ENCODE measurements at places on chromosomes 1 and 21.

DNA sequence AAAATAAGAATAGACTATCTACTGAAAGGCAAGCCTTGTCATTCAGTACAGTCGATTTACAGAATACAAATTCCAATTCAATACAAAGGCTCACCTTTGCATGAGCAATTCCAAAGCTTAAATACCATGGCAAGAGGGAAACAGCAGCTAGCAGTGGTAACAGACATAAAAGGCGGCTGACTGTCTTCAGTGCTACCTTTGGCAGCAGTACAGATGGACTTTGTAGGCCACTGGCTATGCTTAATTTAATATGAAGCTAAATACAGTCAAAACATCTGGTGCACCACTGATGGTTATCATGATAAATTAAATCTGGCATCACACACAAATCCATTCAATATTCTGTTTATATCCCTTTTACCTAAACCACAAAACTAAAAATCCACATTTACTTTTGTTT, 62.4 kb downstream of the RERE start:
- no peak for DNase-seq

- DNase-seq: no peak
Observed at GRCh38 chr1:80164150-80164549, 1157.6 kb upstream of the ADGRL4 start.

DNA sequence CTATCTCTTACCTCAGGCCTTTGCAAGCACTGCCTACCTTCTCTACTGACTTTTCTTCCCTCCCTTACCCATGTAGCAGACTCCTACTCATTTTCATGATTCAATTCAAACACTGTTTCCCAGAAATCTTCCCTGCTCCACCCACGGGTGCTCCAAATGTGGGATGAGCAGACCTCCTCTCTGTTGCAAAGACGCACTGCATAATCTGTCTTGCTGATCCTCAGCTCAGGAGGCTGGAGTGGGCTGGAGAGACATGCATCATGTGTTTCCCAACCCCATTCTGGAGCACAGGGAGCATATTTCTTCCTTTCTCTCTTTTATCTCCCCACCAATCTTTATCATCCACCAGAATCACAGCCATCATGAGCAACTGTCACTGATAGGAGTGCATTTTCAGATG, 459.9 kb upstream of the NFIA start:
- peak; percentile 71 for DNase-seq

GRCh38 chr1:150567717-150568593, 11.5 kb downstream of the MCL1 start:
- DNase-seq: peak; percentile 43

DNA sequence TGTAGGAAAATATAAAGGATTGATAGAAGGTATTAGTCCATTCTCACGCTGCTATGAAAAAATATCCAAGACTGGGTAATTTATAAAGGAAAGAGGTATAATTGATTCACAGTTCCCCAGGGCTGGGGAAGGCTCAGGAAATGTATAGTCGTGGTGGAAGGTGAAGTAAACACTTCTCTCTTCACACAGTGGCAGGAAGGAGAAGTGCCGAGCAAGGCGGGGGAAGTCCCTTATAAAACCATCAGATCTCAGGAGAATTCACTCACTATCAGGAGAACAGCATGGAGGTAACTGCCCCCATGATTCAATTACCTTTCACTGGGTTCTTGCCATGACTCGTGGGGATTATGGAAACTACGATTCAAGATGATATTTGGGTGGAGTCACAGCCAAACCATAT, 1806.0 kb downstream of the MRPL39 start:
- DNase-seq: no peak

GRCh38 chr1:40763742-40764532, 19.6 kb upstream of the KCNQ4 start:
- no peak for DNase-seq

DNA sequence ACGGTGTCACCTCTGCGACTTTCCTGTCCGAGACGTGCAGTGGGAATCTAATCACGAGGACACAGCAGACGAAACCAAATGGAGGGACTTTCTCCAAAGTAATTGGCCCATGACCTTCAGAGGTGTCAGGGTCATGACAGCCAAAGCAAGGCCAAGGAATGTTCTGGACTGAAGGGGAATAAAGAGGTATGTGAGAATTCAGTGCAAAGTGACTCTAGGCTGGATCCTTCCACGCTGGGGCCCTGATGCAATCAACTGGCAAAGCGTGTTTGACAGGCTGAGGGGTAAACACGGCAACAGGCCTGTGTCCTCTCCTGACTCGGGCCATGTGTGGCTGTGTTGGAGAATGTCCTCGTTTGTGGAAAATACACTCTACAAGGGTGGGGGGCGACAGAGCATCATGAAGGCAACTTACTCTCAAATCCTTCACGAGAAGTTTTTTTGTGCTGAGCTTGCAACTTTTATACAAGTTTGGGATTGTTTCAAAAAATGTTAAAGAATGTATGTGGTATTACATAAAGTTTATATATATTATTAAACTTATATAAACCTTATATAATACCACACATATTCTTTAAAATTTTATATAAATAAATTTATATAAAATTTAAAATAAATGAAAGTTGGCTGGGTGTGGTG, 1.7 kb downstream of the CFAP74 start:
- no peak for DNase-seq

- DNase-seq: no peak
Observed at GRCh38 chr1:27726173-27727044, 648 bp downstream of the FAM76A start.

- DNase-seq: no peak
Observed at GRCh38 chr1:99697580-99697979, 51.7 kb downstream of the PALMD start.

- DNase-seq: no peak
Observed at GRCh38 chr1:5522531-5523145, 469.6 kb downstream of the NPHP4 start.

- no peak for DNase-seq
Observed at GRCh38 chr1:87903242-87903641, 574.6 kb downstream of the LMO4 start.

- DNase-seq: no peak
Observed at GRCh38 chr1:233433436-233434210, 106.1 kb downstream of the MAP3K21 start.

Data from occipital lobe (tissue), 3 donors.